ENCODE measurements at places on chromosomes 5 and 9. TPM values are rescaled to one million over a fixed set of nuclear protein-coding genes. Genes with fewer than 3 reads are reported as not detected.

DNA sequence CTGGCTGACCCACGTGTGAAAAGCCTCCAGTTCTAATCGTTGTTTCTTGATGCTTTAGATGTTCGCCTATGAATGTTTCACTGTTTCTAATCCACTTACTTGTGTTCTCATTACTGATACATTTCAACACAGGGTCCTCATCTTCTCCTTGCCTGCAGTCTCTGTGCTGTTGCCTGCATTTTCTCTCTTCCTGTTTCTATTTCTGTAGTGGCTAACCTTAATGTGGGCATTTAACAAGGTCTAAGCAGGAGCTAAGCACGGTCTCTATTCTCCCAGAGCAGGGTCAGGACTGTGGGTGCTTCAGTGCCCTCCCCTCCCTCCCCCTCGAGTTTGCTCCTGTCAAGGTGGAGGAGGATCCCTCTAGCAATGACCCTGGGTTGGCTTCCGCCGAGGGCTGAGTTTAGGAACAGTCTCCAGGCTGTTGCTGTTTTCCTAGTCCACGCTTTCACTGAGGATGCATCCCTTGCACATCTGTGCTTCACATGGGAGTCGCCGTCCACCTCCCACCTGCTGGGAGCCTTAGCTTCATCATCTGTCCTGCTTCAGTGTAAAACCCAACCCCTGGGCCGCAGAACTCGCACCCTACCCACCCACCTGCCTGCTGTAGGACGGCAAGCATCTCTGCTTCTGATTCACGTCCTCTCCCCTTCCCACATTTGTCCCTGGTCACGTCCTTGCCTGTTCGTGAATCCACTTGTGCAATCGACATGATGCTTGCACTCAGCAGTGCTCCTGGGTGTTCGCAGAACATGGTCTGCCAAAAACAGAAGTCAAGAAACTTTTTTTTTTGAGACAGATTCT lies 2.4 kb upstream of the EXOC3 start:
- no peak for DNase-seq
- no peak overlapping the region for H3K27ac ChIP-seq
- peaks cover 9% of the 10 kb centered on the region for H3K4me1 ChIP-seq
- peaks cover 5% of the 10 kb centered on the region for H3K36me3 ChIP-seq
- H3K27me3 ChIP-seq: no peaks in the 10 kb centered on the region

DNA sequence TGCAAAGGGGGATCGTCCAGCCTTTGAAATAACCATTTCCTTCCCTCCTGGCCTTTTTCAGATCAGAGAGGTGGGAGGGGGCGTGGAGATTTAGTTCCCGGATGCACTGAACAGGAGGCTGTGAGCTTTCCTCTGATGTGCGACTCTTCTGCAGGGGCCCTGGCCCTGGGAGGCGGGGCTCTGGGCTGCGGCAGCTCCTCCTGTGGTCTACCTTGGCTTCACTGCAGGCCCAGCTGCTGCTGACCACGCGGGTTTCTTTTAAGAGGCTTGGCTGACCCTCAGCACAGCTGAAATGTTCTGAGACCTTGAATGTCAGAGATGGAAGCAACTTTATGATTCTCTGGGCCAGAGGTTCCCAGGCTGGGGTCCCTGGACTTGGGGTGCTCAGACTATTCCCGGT lies 27.0 kb upstream of the COL15A1 start:
- no peaks in the 10 kb centered on the region for H3K27me3 ChIP-seq
- DNase-seq: peak; percentile 24
- no peak overlapping the region for H3K27ac ChIP-seq
- H3K36me3 ChIP-seq: no peaks in the 10 kb centered on the region

Gene SLC46A2
- not detected for total RNA-seq

DNA sequence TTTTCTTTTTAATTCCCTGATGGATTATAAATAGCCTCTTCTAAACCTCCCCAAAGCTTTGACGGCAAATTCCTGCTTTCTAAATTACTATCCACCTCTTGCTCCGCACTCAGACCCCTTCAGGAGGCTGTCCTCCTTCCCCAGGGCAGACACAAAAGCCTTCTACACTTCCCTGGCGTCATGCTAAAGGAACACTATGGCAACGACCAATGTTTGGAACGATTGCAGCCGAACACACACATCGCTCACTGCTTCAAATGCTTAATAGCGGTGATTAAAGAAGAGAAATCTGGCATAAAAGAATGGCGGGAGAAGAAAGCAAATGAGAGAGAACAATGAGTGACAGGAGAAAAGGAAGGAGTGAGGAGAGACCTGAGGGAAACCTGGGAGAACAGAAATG lies 297.3 kb downstream of the MLLT3 start:
- no peak overlapping the region for H3K4me3 ChIP-seq
- no peaks in the 10 kb centered on the region for H3K4me1 ChIP-seq
- H3K36me3 ChIP-seq: no peaks in the 10 kb centered on the region

DNA sequence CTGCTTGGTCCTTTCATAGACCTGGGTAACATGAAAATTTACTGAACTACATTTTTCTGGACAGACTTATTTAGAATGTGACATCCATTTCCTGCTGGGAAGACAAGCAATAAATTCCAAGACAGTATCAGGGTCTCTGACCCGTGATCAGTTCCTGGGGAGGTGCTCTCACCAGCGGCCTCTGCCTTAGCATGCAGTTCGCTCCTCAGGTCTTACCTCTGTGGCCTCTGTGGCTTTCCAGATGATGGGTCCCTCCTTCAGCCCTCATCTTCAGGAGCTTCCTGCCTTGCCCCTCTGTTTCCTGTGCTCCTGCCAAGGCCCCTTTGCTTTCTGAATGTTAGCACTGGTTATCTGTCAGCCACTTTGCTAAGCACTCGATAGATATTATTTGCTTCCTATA lies 66.4 kb downstream of the CMYA5 start:
- DNase-seq: no peak
- H3K27ac ChIP-seq: no peak overlapping the region
- no peaks in the 10 kb centered on the region for H3K4me1 ChIP-seq
- H3K36me3 ChIP-seq: no peaks in the 10 kb centered on the region
- H3K4me3 ChIP-seq: no peak overlapping the region

Gene HMCN2
- total RNA-seq: not detected

GRCh38 chr5:119371146-119371545 lies 15.3 kb downstream of the TNFAIP8 start:
- 0 out of 2 replicates have a peak, but pooled peaks cover 1% of the 10 kb centered on the region for H3K36me3 ChIP-seq
- no peak overlapping the region for H3K4me3 ChIP-seq
- no peaks in the 10 kb centered on the region for H3K27me3 ChIP-seq
- peaks cover 14% of the 10 kb centered on the region for H3K4me1 ChIP-seq
- no peak overlapping the region for H3K27ac ChIP-seq
- DNase-seq: no peak

- H3K4me3 ChIP-seq: peak overlapping the region; percentile 73
- H3K27me3 ChIP-seq: no peaks in the 10 kb centered on the region
- DNase-seq: no peak
- H3K36me3 ChIP-seq: peaks cover 49% of the 10 kb centered on the region
- no peak overlapping the region for H3K27ac ChIP-seq
Measured at GRCh38 chr9:124859803-124860581, 1.8 kb downstream of the RPL35 start.

DNA sequence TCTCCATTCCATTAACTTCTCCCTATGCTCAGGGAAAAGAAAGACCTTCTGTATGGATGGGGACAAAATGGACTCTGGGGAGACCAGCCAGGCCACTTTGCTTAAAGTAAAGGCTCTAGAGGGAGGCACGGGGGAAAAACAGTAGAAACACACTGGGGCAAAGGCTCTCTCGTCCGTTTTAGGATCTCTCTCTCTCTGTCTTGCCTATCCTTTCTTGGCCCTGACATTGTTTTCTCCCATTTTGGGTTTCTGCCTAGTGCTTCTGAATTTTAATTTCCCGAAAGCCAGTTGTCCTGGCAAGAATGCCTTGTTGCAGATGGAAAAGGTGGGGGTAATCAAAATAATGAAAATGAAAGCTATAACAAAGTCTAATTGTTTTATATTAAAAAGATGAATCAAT lies 28.2 kb downstream of the NMUR2 start:
- H3K27ac ChIP-seq: no peak overlapping the region
- no peak overlapping the region for H3K4me3 ChIP-seq
- H3K36me3 ChIP-seq: no peaks in the 10 kb centered on the region
- H3K4me1 ChIP-seq: no peaks in the 10 kb centered on the region
- no peaks in the 10 kb centered on the region for H3K27me3 ChIP-seq
- no peak for DNase-seq

GRCh38 chr9:86454701-86455615 lies 100.7 kb upstream of the TUT7 start:
- no peaks in the 10 kb centered on the region for H3K36me3 ChIP-seq
- peak; percentile 1 for DNase-seq
- no peaks in the 10 kb centered on the region for H3K27me3 ChIP-seq
- H3K4me3 ChIP-seq: no peak overlapping the region
- no peak overlapping the region for H3K27ac ChIP-seq

DNA sequence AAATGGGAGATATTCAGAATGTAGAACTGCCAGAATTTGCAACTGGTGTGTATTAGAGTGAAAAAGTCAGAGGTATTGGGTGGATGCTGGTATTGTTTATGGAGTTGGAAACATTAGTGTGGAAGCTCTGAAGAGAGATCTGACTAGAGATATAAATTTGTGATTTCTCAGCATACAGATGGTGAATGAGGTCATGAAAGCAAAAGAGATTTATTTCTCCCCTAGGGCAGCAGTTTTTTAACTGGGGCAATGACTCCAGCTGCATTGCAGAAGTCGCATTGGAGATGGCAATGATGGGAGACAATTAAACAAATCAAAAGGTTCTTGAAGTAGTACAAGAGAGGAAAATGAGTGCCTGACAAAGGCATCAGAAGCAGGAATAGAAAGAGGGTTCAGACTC lies 64.9 kb downstream of the CETN3 start:
- H3K27ac ChIP-seq: no peak overlapping the region
- H3K4me1 ChIP-seq: no peaks in the 10 kb centered on the region
- H3K36me3 ChIP-seq: no peaks in the 10 kb centered on the region
- no peak for DNase-seq
- H3K4me3 ChIP-seq: no peak overlapping the region
- H3K27me3 ChIP-seq: no peaks in the 10 kb centered on the region

Gene ARL14EPL
- total RNA-seq: not detected

Gene LRRC19
- not detected for total RNA-seq

- no peak overlapping the region for H3K27ac ChIP-seq
- no peak for DNase-seq
- H3K27me3 ChIP-seq: peaks cover 1% of the 10 kb centered on the region
Measured at GRCh38 chr9:34383904-34384303, 7.2 kb upstream of the MYORG start.

DNA sequence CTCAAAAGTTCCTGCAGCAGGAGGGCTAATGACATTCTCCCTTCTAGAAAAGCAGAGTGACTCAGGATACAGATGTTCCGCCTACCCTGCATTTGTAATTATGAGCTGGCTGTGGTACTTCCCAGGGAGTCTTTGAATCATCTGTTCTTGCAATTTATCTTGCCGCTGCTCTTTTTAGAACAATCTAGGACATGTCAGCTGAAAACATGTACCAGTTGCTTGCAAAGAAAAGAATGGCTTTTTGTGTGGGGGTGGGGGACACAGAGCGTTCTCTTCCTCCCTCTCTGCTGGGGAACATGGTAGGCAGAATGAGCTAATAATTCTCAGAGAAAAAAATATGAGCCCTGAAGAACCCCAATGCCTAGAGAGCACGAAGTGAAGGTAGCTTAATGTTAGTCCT lies 51.7 kb upstream of the TUT7 start:
- H3K27me3 ChIP-seq: no peaks in the 10 kb centered on the region
- H3K4me1 ChIP-seq: peaks cover 17% of the 10 kb centered on the region
- H3K27ac ChIP-seq: peak overlapping the region; percentile 55
- peak; percentile 95 for DNase-seq
- H3K36me3 ChIP-seq: no peaks in the 10 kb centered on the region
- peak overlapping the region; percentile 8 for H3K4me3 ChIP-seq

DNA sequence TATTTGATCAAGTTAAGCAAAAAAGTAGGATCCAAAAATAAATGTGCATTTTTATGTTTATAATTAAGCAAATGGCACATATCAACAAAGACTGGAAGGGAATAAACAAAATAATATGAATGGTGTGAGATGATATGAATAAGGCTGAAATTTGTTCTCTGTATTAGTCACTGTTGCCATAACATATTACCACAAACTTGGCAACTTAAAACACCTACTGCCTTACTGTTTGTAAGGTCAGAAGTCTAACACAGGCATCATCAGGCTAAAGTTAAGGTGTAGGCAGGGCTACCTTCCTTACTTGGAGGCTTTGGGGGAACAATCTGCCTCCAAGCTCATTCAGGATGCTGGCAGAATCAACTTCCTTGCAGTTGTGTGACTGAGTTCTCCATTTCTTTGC lies 19.3 kb downstream of the PGGT1B start:
- no peaks in the 10 kb centered on the region for H3K27me3 ChIP-seq
- no peak overlapping the region for H3K4me3 ChIP-seq
- H3K36me3 ChIP-seq: peaks cover 7% of the 10 kb centered on the region

DNA sequence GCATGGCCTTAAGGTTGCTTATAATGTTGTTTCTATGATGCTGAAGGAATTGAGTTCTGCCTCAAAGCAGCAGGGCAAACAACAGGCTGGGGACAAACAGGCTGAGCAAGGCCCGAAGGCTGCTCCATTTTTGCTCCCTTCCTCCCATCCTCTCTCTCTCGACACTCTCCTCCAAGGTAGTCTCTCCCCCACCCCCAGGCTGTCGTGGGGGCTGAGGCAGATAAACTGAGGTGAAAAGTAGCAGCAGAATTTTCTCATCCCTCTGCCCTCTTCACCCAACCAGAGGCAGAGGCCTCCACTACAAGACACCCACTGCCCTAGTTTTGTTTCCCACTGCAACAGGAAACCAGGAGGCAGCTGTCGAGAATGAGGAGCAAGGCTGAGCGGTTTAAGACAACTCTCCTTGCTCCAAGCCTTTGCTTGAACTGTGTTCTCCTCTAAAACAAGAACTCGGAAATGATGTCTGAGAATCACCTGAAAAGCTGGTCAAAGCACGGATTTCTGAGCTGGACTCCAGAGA lies 13.5 kb upstream of the GNA14 start:
- peaks cover 7% of the 10 kb centered on the region for H3K27me3 ChIP-seq
- H3K4me3 ChIP-seq: no peak overlapping the region
- no peak overlapping the region for H3K27ac ChIP-seq
- H3K4me1 ChIP-seq: peaks cover 2% of the 10 kb centered on the region
- H3K36me3 ChIP-seq: no peaks in the 10 kb centered on the region

Gene HNRNPK
- total RNA-seq: 601 TPM

GRCh38 chr5:157888814-157889532 lies 30.0 kb upstream of the CLINT1 start:
- H3K27ac ChIP-seq: no peak overlapping the region
- no peak overlapping the region for H3K4me3 ChIP-seq
- no peaks in the 10 kb centered on the region for H3K36me3 ChIP-seq
- H3K4me1 ChIP-seq: no peaks in the 10 kb centered on the region

DNA sequence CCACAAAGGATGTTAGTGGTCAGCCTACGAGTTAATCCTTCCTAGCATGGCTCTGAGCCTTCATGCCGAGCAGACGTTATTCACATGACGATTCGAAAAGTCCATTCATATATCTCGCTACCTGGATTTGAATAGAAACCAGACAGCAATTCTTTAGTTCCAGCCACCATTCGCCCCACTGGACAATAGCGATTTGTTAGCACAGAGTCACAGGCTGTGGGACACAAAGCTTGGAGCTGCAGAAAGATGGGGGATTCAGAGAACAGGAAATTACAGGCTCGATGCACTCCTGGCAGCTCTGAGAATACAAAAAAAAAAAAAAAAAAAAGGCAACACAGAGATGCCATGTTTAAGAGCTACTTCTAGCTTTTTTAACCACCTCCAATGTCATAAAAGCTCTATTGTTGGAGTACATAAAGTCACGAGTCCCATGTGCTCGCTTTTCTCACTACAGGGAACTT lies 110.7 kb downstream of the NR6A1 start:
- DNase-seq: peak; percentile 61
- peaks cover 12% of the 10 kb centered on the region for H3K4me1 ChIP-seq
- H3K36me3 ChIP-seq: no peaks in the 10 kb centered on the region
